ENCODE measurements at places on chromosomes 6 and 20. TPM values are rescaled to one million over a fixed set of nuclear protein-coding genes. Genes with fewer than 3 reads are reported as not detected.

The SLC22A3 gene
- total RNA-seq, result 0.09 TPM

The GTSF1L gene
- total RNA-seq, result not detected

The RIPOR2 gene
- 0.28 TPM for total RNA-seq

The APOBEC2 gene
- total RNA-seq, result not detected

The NOX3 gene
- total RNA-seq, result not detected

The ALDH8A1 gene
- 0.38 TPM for total RNA-seq

The ZC3H12D gene
- total RNA-seq, result under 0.01 TPM

The SIRPB2 gene
- total RNA-seq, result 0.47 TPM

The F13A1 gene
- not detected for total RNA-seq

The CCM2L gene
- 13.1 TPM for total RNA-seq

The MOXD1 gene
- not detected for total RNA-seq

The IP6K3 gene
- not detected for total RNA-seq

The PAK1IP1 gene
- 19.9 TPM for total RNA-seq

The C6orf132 gene
- 0.85 TPM for total RNA-seq

The HSF2 gene
- 16.8 TPM for total RNA-seq

The FAM162B gene
- 0.19 TPM for total RNA-seq

The CYP24A1 gene
- not detected for total RNA-seq

The DLL1 gene
- 0.75 TPM for total RNA-seq

The TREM2 gene
- total RNA-seq, result not detected

The CDSN gene
- total RNA-seq, result under 0.01 TPM

The HLA-A gene
- total RNA-seq, result 595 TPM

The BPI gene
- total RNA-seq, result not detected

The C6orf118 gene
- total RNA-seq, result not detected

The OXT gene
- not detected for total RNA-seq

The ZBTB46 gene
- 7.8 TPM for total RNA-seq

The DEFB113 gene
- total RNA-seq, result not detected

The SLC17A4 gene
- not detected for total RNA-seq

The DPPA5 gene
- total RNA-seq, result not detected

The SKIC2 gene
- 43.4 TPM for total RNA-seq

The EPPIN gene
- total RNA-seq, result not detected

The TMEM63B gene
- total RNA-seq, result 23.9 TPM

The TMEM74B gene
- total RNA-seq, result 1.6 TPM

The MCCD1 gene
- total RNA-seq, result not detected

Data from endothelial cell of coronary artery (primary cell).